ENCODE measurements at places on chromosomes 4 and X. TPM values are rescaled to one million over a fixed set of nuclear protein-coding genes. Genes with fewer than 3 reads are reported as not detected.
A peak's percentile ranks its signal among the peaks of the same experiment; 100 is the strongest.

Gene ZNF630
- total RNA-seq: 7.8 TPM

Gene MTMR8
- 3.4 TPM for total RNA-seq

- peak; percentile 37 for ATAC-seq
- peaks cover 4% of the 10 kb centered on the region for H3K4me1 ChIP-seq
- H3K36me3 ChIP-seq: no peaks in the 10 kb centered on the region
- peak overlapping the region; percentile 64 for H3K4me3 ChIP-seq
- H3K27me3 ChIP-seq: no peaks in the 10 kb centered on the region
Observed at GRCh38 chrX:70452143-70452733, 7.6 kb downstream of the DLG3 start.

DNA sequence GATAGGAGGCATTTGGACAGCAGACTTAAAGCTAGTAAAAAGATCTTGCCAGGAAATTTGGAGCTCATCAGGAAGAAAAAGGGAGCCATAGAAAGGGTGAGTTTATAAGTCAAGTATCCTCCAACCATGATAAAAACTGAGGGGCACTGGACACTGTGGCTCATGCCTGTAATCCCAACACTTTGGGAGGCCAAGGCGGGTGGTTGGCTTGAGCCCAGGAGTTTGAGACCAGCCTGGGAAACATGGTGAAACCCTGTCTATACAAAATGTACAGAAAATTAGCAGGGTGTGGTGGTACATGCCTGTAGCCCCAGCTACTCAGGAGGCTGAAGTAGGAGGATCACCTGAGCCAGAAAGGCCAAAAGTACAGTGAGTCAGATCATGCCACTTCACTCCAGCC lies 48.7 kb downstream of the ANTXR2 start:
- H3K27me3 ChIP-seq: no peaks in the 10 kb centered on the region
- peaks cover 6% of the 10 kb centered on the region for H3K4me1 ChIP-seq
- peaks cover 9% of the 10 kb centered on the region for H3K36me3 ChIP-seq
- H3K4me3 ChIP-seq: no peak overlapping the region

Gene ESX1
- total RNA-seq: not detected

DNA sequence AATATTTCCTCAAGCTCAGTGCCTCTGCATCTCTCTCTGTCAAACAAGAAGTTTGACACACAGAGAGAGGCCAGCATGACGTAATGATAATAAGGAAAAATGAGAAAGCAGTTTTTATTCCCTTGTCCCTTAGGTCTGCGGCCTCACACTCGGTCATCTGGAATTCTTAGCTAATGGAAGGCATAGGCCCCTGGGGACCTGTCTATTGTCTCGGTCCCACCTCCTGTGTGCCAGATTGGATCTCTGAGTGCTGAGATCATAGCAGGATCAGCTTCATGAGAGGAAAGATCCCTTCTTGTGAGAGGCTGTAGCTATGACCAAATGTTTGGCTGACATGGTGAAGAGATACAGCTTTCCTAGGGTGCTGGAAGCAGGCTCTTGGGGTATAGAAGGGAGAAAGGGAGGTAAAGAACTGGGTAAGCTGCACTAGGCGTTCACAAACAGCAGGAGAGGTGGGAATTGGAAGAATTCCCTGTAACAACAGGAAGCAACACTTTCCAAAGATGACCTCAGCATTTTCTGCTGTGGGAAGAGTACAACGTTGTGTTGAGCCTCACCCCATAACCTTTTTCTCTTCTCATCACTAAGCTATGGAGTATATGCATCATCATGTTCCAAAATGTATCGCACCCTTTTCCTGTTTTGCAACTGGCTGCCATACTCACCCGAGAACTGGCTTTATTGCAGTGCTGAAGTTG lies 20.2 kb downstream of the TMEM31 start:
- peak; percentile 62 for ATAC-seq
- no peak overlapping the region for H3K4me3 ChIP-seq
- H3K27ac ChIP-seq: no peak overlapping the region
- H3K4me1 ChIP-seq: no peaks in the 10 kb centered on the region
- no peaks in the 10 kb centered on the region for H3K36me3 ChIP-seq
- no peaks in the 10 kb centered on the region for H3K27me3 ChIP-seq

GRCh38 chr4:176949029-176949428 lies 156.3 kb upstream of the VEGFC start:
- H3K4me1 ChIP-seq: peaks cover 12% of the 10 kb centered on the region
- no peak overlapping the region for H3K4me3 ChIP-seq
- H3K27me3 ChIP-seq: no peaks in the 10 kb centered on the region
- H3K36me3 ChIP-seq: no peaks in the 10 kb centered on the region
- peak; percentile 72 for ATAC-seq

DNA sequence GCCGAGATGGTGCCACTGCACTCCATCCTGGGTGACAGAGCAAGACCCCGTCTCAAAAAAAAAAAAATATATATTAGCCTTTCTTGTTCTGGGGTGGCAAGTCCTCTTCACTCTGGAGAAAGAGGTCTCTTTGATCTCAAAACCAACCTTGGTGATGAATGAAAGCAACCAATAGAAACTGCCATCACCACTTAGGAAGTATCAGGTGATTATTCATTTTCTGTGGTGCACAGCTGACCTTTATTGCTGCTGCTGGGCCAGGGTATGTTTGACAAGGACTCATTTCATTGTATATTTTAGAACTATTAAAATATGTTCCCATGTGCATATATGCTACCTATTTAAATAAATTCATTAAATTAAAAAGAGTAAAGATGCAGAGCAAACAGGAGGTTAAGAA lies 76.0 kb upstream of the KIT start:
- no peak overlapping the region for H3K27ac ChIP-seq
- H3K36me3 ChIP-seq: no peaks in the 10 kb centered on the region
- no peak overlapping the region for H3K4me3 ChIP-seq
- H3K27me3 ChIP-seq: peaks cover 8% of the 10 kb centered on the region
- H3K4me1 ChIP-seq: no peaks in the 10 kb centered on the region
- no peak for ATAC-seq

- H3K4me3 ChIP-seq: no peak overlapping the region
- ATAC-seq: no peak
- H3K36me3 ChIP-seq: no peaks in the 10 kb centered on the region
- H3K4me1 ChIP-seq: no peaks in the 10 kb centered on the region
- H3K27me3 ChIP-seq: no peaks in the 10 kb centered on the region
Observed at GRCh38 chrX:146581981-146582712, 227.4 kb upstream of the CXorf51B start.

DNA sequence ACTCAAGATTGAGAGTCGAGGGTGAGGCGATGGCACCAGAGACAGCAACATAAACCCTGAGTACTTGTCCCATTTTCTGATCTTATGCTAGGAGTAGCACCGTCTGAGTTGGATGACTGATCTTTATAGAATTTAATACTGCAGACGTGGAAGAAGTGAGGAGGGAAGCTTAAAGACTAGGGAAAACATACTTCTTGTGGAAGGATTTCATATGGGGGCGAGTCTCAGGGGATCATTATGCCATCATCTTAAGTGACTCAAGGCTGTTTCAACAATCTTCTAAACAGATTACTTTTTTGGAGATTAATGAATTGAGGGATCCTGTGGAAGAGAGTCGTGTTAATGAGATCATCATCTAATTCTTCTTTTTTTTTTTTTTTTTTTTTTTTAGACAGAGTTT lies 17.2 kb upstream of the FAT1 start:
- no peak overlapping the region for H3K27ac ChIP-seq
- no peaks in the 10 kb centered on the region for H3K36me3 ChIP-seq
- ATAC-seq: no peak
- H3K4me1 ChIP-seq: no peaks in the 10 kb centered on the region
- H3K27me3 ChIP-seq: no peaks in the 10 kb centered on the region
- H3K4me3 ChIP-seq: no peak overlapping the region

DNA sequence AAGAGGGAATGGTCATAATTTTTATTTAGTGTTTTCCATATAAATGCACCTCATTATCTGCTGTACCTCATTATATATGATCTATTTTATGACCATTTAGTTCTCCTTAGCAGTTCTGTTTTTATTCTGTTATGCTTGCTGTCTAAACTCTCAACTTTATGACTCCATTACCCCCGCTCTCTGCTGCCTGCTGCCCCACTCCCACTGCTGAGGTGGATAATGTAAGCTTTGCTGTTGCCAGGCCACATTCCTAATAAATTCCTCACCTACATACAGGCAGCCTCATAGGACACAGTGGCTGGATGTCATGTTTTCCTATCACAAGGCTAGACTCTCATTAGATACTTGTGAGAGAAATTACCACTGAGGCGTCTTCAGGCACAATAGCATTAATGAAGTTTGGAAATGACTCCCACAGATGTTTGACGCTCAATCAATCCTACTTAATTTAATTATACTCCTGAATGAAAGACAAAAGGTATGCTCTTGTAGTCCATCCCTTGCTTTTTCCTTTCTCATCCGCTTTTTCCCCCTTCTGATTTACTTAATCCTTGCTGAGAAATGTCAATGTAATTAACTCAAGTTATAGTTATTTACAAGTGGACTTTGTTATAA lies 497.5 kb upstream of the IGFBP7 start:
- no peak for ATAC-seq
- H3K36me3 ChIP-seq: no peaks in the 10 kb centered on the region
- no peak overlapping the region for H3K27ac ChIP-seq
- H3K27me3 ChIP-seq: no peaks in the 10 kb centered on the region

GRCh38 chrX:136086521-136086920 lies 60.8 kb upstream of the FHL1 start:
- no peaks in the 10 kb centered on the region for H3K4me1 ChIP-seq
- no peak for ATAC-seq
- no peaks in the 10 kb centered on the region for H3K27me3 ChIP-seq
- no peak overlapping the region for H3K27ac ChIP-seq

Gene ELK1
- total RNA-seq: 26.8 TPM

Gene ANAPC4
- total RNA-seq: 23.7 TPM

GRCh38 chrX:153569475-153569874 lies 29.5 kb downstream of the CCNQ start:
- no peaks in the 10 kb centered on the region for H3K4me1 ChIP-seq
- H3K36me3 ChIP-seq: no peaks in the 10 kb centered on the region
- no peak overlapping the region for H3K4me3 ChIP-seq
- no peak overlapping the region for H3K27ac ChIP-seq
- H3K27me3 ChIP-seq: no peaks in the 10 kb centered on the region
